Activated T-cell treated with anti-CD3 and anti-CD28 coated beads for 1 hour (primary cell): ENCODE measurements at places on chromosomes 2 and 18.

- DNase-seq, result no peak
Observed at GRCh38 chr2:176526995-176527901, 258.0 kb downstream of the MTX2 start.

DNA sequence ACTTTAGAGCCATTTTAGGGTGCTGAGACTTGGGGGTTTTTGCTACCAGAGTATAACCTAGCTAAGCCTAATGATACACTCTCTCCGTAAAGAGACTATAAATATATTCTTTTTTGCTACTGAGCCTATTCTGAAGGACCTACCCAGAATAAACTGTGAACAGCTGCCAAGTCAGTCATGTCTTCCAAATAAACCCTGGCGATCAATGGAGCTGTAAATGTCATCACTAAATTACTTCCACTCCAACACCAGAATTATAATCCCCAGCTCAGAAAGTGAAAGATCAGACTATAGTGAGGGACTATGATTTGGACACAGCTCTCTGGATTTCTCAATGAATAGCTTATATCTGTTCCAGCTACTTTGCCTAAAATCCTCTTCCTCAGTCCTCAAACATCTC lies 178.9 kb downstream of the METTL4 start:
- no peak for DNase-seq

DNA sequence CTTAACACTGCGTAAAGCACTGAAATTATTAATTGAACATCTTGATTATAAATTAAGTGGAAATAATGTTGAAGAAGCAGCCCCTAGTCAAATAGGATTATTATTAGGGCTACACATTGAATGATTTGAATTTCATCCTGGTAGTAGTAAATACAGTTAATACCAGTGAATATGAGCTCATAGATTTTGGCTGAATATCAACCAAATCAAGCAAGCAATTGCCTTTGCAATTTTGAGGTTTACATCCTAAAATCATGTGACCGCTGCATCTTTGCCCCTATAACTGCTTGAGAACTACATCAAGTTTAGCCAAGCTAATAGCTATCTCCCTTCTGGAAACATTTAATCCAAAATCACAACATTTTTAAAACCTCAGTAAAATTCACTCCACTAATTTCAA lies 801.2 kb upstream of the PIK3C3 start:
- DNase-seq, result no peak

DNA sequence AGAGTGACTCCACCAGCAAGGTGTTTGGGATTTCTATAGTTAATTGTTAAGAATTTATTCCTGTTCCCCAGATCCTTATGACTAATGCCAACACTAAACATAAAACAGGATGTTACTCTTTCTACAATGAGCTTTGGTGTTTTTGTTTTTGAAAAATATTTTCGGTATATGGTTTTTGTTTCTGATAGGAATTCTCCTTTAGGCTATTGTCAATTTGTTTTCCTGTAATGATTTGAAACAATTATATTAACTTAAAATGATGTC lies 182.6 kb downstream of the AGAP1 start:
- no peak for DNase-seq

GRCh38 chr2:163748420-163748819 lies 12.6 kb upstream of the FIGN start:
- no peak for DNase-seq

DNA sequence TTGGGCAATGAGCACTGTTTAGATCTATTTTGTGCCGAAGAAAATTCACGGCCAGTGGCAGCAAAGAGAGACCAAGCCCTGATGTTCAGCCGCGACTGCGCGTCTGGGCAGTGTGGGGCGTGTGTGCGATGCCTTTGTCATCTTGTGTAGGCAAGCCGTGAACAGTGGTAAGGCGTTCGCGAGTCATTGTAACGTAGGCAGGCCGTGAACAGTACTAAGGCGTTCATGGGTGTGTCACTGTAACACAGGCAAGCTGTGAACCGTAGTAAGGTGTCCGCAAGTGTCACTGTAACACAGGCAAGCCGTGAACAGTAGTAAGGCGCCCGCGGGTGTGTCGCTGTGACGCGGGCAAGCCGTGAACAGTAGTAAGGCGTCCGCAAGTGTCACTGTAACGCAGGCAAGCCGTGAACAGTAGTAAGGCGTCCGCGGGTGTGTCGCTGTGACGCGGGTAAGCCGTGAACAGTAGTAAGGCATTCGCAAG lies 99.9 kb downstream of the NFATC1 start:
- DNase-seq, result no peak
